ENCODE measurements at places on chromosomes 7 and 10.

- DNase-seq: no peak
Observed at GRCh38 chr7:101924171-101924570, 106.7 kb downstream of the CUX1 start.

GRCh38 chr10:99375426-99375825 is 46.3 kb downstream of the CNNM1 start:
- no peak for DNase-seq

DNA sequence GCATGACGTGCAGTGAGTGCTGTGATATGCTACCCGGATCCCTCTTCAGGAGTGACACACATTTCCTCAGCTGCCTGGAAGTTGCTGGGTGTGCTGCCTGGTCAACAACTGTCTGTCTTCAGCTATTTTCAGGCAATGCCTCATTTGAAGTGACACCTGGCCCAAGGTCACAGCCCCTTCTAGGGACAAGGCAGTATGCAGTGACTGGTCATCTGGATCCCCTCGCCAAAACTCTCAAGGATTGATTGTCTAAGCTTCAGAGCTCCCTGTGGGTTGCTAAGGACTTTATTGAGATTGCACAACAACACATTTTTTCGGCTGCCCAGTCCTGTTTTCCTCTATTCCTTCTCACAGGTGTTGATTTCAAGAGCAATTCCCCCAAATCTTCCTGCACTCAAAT is 108.8 kb downstream of the GNAI1 start:
- no peak for DNase-seq

DNA sequence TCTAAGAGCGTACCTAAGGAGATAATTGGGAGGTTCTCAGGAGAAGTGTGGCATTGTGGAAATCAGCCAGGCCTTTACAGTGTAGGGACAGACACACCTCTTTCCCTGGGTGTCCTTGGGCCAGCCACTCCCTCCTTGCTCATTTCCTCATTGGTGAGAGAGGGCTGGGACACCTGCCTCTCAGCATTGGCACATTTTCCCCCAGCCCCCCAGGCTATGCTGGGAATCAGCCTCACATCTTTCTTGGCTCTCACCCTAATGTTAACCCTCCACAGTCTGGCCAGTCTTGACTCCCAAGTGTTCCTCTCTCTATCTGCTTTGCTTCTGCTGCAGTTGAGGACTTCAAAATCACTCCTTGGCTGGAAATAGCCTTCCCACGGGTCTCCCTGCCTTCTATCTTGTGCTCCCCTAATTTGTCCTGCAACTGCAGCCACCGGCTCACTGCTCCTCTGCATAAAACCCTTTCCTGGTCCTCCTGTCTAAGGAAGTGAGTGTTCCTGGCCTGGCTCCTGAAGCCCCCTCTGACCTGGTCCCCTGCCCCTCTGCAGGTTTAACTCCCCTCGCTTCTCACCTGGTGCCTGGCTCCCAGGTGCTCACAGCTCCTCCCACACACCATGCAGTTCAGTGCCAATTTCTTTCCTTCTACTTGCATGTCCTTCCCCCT is 15.8 kb downstream of the TBXAS1 start:
- no peak for DNase-seq

DNA sequence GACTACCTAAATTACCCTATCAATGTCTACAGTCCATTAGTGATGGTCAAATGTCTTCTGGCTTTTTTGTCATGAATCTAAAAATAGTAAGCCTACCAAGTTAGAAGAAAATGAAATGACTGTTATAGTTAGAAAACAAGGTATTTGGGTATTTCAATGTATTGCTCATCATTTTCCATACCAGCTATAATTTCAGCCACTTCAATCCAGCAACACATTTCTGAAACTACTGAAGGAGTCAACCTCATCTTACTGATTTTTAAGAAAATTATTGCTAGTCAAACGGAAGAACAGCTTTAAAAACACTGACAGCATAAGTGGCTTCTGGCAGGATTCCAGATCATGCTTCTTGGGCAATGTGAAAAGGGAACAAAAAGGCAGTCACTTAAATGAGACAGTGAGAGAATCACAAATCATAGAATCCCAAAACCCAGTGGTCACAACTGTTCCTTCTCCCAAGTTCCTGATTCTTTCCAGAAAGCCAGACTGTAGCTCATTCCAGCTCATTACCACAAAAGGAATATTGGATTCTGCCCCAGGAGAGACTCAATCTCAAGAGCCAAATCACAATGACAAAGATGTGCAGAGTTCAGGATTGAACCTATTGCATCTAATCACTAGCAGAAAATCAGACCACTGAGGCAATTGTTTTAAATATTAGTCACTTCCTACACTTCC is 61.2 kb upstream of the LRRN3 start:
- no peak for DNase-seq

GRCh38 chr7:155392726-155393570 is 65.0 kb upstream of the EN2 start:
- DNase-seq: no peak

- DNase-seq: no peak
Observed at GRCh38 chr7:43141091-43141490, 28.6 kb downstream of the HECW1 start.

DNA sequence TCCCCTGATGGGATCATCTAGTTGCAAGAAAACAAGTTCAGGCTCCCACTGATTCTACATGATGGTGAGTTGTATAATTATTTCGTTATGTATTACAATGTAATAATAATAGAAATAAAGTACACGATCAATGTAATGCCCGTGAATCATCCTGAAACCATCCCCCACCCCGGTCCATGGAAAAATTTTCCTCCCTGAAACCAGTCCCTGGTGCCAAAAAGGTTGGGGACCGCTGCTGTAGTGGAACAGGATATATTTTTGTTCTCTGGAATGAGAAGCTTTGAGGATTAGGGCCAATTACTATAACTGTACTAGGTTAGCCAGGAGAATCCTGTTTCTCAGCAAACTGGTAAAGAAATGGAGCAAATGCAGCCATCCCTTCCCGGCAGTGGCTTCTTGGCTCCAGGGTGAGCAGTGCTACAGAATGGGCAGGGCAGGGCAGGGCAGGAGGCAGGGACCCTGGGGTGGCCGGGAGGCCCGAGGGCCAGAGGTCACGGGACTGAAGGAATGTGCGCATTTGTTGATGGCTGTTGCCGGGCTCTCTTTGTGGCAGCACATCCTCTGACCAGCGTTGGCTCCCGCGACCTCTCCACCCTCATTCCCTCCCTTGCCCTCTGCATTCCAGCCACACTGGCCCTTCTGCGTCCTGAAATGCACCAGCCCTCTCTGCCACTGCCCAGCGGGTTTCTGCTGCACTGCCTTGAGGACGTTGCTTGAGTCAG is 162.3 kb upstream of the NPS start:
- no peak for DNase-seq

- no peak for DNase-seq
Observed at GRCh38 chr7:4256286-4256685, 425.8 kb upstream of the FOXK1 start.

DNA sequence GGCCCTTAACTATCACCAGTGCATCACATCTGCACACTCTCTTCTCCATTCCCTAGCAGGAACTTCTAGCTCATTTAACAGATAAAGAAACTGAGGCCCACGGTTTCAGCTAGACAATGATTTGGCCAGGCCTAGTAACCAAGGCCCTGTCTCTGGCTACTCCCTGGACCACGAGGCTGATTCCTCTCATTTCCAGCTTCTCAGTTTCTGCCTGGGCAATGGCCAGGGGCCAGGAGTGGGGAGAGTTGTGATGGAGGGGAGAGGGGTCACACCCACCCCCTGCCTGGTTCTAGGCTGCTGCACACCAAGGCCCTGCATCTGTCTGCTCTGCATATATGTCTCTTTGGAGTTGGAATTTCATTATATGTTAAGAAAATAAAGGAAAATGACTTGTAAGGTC is 13.5 kb downstream of the AQP1 start:
- DNase-seq: no peak

DNA sequence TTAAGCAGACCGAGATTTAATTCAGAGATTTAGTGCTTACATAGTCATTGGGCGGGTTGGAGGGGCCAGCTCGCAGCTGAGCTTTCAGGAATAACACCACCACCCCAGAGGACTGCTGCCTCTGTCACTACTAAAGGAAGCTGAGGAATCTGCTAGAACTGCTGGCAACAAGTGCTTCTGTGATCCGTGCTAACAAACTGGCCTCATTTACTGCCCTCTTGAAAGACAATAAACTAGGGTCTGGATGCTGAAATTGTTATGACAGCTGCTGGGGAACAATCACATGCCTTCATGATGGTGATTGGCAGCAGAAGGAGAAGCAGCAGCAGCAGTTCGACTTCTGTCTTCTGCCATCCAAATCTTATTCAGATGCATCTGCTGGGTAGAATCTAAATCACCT is 285.5 kb upstream of the TAC1 start:
- DNase-seq: no peak

DNA sequence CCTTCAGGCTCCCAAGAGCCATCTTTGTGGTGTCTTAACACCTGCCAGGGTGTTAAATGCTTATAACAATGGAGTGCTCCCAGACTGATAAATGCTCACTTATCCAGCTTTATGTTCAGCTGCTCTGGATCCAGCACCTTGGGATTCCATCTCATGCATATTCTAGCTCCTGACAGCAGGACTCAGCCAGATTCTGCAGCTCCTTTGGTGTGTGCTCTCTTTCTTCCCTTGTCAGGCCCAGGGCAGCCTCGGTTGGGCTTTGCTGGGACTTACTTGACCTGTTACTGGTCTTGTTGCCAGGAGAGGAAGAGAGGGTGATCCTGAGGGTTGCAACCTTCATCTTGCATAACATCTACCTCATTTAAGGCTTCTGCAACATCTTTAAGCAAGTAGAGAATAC is 59.4 kb upstream of the CCNY start:
- no peak for DNase-seq

DNA sequence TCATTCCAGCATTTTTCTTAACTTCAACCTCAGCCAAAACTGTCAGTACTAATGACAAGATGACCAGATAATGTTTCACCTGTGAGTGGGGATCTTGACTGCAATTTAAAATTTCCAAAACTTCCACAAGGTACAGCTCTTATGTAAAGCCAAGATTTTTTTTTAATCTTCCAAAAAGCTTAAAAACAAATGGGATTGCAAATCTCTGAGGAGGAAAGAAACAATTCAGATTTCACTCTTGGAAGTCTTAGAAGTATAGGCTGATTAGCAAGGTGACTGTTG is 90.2 kb downstream of the AGMO start:
- no peak for DNase-seq

DNA sequence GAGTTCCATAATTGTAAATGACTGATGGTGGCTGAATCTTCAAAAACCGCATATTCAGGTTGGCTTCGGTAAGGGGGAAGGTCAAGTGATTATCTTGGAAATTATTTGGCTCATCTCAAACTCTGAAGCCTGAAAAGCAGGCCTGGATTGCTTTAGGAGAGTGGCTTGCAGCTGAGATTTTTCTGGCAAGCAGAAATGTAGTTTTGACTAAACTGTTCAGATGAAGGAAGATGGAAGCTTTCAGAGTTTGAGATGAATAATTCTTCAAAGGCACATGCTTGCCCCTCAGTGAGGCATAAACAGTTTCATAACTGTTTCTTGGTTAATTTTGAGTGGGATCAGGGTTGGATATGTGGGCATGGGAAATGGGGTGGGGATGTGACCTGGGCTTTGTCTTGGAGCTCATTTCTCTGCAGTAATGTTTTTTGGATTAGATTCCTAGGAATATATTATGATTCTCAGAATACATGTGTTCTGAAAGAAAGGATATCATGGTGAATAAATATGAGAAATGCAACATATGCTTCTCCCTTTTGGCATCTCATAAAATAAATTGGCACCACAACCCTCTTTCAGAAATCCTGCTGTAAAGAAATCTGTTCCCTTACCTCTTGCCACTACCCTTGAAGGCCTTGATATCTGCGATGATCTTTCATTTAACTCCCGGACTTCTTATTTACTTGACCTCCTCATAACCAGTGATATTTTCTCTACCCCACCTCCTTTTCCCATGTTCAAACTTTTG is 469.2 kb downstream of the ADRA2A start:
- no peak for DNase-seq

DNA sequence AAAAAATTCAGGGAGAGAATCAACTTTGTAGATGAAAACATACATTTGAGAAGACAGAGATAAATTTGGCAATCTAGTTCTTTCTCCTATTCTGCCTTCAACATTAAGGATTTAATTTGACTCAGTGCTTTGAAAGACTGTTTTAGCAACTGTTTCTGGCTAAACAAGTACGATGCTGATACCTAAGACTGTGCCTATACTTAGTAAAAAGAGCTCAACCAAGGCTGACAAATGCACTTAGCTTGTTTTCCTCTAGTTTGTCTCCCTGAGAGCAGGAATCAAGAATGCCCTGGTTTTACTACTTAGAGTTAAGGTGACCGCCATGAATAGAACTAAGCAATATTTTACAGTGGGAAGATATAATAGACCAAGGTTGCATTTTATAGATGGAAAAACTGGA is 49.5 kb downstream of the NRP1 start:
- no peak for DNase-seq

DNA sequence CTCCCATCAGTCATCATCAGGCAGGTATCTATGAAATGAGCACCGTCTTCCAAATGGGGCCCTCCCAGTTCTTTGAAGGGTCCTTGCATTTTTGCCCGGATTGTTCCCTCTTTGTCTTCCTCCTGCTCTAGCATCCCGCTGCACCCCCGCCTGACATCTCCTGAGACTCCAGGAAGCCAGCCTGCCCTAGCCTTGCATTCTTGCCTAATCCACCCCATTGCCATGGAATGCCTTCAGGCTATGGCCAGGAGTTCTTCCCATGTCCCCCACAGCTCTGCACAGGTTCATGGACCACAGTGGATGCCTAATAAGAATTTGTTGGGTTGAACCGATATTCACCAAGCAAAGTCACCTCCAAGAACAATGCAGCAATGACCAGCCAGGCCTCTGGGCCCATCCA is 62.1 kb downstream of the ZMIZ1 start:
- no peak for DNase-seq

DNA sequence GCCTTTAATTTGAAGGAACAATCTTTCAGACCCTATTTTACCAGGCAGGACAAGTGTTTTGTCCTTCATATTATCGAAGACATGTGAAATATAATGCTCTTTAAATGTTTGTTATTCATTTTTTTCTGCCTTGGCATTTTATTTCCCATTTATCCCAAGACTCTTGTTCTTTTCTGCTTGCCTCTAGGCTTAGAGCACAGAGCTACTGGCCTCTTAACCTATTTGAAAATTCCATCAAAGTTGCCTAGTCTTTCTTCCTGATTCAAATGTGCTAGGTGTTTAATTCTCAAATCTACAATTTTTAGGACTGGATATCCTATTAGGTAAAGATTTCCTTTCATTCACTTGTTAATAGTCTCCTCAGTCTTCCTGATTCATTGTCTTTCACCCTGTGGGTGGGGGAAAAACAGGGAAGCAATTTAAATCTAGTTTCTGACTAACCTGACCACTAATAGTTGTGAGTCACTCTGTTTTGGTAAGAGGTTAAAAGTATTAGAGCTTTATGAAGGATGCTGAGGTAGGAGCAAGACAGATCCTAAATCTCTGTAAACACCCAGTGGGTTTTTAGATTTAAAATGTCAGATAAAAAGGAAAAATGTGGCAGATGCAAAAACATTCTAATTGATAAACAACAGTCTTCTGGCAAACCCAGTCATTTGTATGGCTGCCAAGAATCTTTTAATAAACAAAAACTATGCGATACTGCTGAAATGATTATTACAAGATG is 1.5 kb downstream of the LIPK start:
- DNase-seq: no peak

- DNase-seq: no peak
Observed at GRCh38 chr10:78830976-78831375, 237.8 kb upstream of the ZMIZ1 start.

Measured in activated CD8-positive, alpha-beta memory T cell treated with anti-CD3 and anti-CD28 coated beads for 4 hours (primary cell).